ENCODE measurements at places on chromosomes 5 and 9.

GRCh38 chr9:113918697-113919350, 42.7 kb downstream of the ZNF618 start:
- DNase-seq = no peak

DNA sequence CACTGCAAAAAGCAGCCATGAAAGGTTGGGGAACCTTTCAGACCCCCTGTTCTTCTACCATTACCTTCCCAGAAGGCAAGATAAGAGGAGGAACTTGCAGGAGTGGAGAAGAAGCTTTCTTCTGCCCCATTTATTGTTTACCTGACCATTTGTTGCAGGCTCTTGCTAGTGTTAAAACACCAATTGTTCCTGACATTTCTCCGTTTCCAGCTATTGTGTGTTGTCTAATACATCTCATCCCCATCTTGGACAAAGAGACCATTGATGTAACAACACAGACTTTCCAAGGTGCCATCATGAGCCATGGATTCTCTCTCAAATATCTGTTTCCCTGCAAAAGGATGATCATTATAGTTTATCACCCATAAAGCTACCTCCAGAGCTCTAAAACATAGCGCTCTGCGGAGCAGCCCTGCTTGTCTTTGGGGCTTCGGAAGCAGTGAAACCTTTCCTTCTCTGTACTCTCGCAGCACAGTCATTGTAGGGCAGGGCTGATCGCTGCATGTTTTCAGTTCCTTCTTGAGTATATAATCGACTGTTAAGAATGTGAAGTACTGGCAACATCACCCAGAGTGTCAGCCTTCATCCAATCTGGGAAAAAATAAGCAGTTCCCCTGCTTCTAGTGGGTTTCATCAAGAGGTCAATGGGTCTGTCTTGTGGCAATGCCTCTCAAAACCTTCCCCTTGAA, 680.0 kb downstream of the SEMA5A start:
- no peak for DNase-seq

GRCh38 chr5:172414531-172415361, 39.6 kb downstream of the SH3PXD2B start:
- DNase-seq = no peak

DNA sequence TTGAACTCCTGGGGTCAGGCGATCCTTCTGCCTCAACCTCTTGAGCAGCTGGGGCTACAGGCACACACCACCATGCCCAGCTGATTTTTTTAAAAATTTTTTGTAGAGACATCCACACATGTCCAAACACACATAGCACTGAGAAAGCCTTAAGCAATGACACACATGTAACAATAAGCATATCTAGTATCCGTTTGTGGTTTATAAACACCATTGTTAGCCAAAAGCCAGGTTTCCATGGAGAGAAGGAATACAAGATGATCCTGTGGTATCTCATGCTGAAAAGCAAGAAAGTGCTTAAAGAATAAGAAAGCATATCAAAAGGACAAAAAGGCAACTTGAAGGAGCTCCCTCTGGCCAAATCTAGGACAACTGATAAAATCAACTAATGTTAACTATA, 29.7 kb upstream of the SLC1A3 start:
- no peak for DNase-seq

DNA sequence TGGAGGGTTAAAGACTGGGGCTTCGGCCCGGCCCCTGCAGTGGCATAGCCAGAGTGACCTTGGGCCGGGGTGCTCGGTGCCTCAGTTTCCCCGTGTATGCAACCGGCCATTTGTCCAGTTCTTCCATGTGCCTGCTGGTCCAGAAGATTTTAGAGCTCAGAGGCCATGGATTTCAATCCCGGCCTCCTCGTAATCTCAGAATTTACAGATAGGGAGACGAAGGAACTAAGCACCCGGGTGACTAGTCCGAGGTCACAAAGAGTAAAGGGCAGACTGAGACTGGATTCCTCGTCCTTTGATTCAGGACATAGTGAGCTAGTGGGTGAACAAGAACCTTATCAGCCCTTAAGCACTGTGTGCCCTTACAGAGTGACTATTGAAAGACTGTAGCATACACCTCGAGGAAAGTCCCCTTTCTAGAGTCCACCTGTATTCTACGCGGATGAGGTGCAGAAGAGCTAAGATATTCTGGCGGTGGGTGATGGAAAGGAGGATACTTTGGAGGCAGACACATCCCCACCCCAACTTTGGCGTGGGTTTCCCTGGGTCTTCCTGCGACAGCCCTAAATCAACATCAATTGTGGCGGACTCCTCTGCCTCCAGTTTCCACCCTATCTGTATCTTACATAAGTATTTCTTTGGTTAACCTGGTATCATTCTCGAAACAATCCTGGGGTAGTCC, 597 bp downstream of the SLC31A1 start:
- DNase-seq = no peak

GRCh38 chr5:139460455-139460854, 2.1 kb downstream of the ECSCR start:
- no peak for DNase-seq

GRCh38 chr5:5257353-5257752, 117.2 kb downstream of the ADAMTS16 start:
- DNase-seq = no peak

GRCh38 chr9:136588663-136589464, 43.0 kb upstream of the NOTCH1 start:
- no peak for DNase-seq

Data from spleen (tissue), 13 donors.